ENCODE measurements at places on chromosomes 6 and 20. TPM values are rescaled to one million over a fixed set of nuclear protein-coding genes. Genes with fewer than 3 reads are reported as not detected.

Gene LAMA2
- polyA plus RNA-seq, result 99.5 TPM

GRCh38 chr6:111918825-111919224, 45.6 kb upstream of the FYN start:
- peak; percentile 53 for DNase-seq

- no peak for DNase-seq
These were observed 5.7 kb downstream of the LMBRD1 start for GRCh38 chr6:69791065-69791471.

Gene REM1
- 3.0 TPM for polyA plus RNA-seq

Gene MROH8
- 5.9 TPM for polyA plus RNA-seq

Gene ERVFRD-1
- 0.49 TPM for polyA plus RNA-seq

- no peak for DNase-seq
These were observed 42.8 kb downstream of the LAMA2 start for GRCh38 chr6:128925765-128926164.

Gene CCND3
- polyA plus RNA-seq, result 64.0 TPM

GRCh38 chr20:35467339-35468224, 12.2 kb downstream of the CEP250 start:
- DNase-seq, result peak; percentile 35

GRCh38 chr20:1927217-1927616, 32.0 kb downstream of the SIRPA start:
- DNase-seq, result no peak

Gene COL21A1
- 119 TPM for polyA plus RNA-seq

GRCh38 chr6:168319279-168320111, at the start of gene DACT2:
TSS of gene DACT2 (minus strand) at chr6:168319777. CDS start at chr6:168319633, 144 bp downstream.
- DNase-seq, result no peak

- DNase-seq, result no peak
These were observed 17.8 kb upstream of the RSPO3 start for GRCh38 chr6:127100510-127101140.

GRCh38 chr6:142412658-142413057, 110.9 kb downstream of the ADGRG6 start:
- no peak for DNase-seq

DNA sequence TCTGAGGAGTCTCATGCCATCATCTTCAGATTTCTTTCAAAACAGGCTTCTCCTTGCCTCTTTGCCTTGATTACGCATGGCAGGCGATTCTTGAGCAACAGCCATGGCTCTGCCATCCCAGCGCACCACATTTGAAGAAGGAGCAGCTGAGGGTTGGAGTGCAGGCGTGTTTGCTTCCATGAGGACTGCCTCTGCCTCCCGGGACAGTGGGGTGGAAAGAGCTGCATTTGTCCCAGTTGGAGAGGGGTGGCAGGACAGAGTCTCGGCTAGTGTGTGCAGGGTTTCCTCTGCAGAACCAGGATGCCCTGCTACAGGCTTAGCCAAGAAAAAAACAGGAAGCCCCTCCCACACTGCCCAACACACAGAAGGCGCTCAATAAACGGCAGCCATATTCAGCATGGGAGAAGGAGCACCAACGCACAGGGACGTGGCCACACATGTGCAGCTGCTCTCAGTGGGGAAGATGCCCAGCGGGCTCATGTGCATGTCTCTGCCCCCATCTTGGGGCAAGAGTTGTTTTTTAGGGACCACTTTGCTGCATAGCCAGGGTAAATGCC, 36.6 kb downstream of the IRF4 start:
- DNase-seq, result no peak

Gene SNPH
- 9.9 TPM for polyA plus RNA-seq

DNA sequence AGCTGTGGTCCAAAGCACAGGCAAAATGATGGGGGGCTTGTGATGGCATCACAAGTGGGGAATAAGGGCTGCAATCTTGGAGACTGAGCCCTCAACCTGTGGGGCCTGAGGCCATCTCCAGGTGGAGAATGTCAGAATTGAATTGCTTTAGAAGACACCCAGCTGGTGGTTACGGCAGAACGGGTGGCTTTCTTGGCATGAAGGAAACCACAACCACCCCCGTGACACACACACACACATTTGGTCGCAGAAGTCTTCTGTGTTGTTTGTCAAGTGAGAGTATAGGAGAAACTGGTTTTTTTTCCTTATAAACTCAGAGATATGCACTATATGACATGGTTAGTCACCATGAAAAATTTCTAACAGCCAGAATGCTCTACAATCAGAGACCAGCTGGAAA, 139.5 kb upstream of the CDH4 start:
- no peak for DNase-seq

- DNase-seq, result no peak
These were observed 127.4 kb downstream of the C6orf118 start for GRCh38 chr6:165181951-165182414.

Gene TNNC2
- 5,896 TPM for polyA plus RNA-seq

Gene RIPOR3
- 10.5 TPM for polyA plus RNA-seq

DNA sequence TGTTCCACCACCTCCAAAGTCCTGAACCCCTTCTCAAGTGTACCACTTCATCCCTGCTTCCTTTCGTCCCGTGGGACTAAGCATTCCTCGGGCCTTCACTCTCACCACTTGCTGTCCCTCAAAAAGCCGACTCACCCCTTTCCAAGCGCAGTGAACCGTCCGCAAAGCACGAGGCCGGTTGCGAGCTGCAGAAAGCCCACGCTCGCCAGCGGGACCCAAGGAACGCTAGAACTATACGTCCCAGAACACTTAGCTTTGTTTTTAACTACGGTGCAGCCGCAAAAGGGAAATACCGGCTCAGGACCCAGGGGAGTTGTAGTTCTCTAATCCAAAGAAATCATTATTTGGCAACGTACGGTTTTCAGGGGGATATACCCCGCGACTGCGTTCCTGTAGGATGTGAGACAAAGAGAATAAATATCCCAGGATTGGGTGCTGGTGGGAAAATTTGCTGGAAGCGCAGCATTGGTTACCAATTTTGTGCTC, 416 bp upstream of the POLR1H start:
- DNase-seq, result no peak

DNA sequence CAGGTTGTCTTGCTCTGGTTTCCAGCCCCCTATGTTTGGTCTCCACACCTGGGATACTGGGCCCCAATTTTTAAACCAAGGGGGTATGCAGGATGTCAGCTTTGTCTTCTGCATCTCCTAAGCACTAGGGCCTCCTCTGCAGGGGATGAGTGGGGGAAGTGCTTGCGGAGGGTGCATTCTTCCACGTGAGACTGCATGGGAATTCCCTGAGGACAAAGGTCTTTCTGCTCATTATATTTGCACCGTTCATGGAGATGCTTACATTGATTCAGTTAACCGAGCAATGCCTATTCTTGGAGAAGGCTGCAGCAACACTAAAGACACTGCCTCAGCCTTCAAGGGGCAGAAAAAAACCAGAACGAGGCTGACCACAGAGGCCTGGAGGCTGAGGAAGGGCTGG, 45.4 kb downstream of the RAB44 start:
- DNase-seq, result no peak

- no peak for DNase-seq
These were observed 225.5 kb upstream of the MARCKS start for GRCh38 chr6:113631666-113632065.

Gene RUNX2
- 1.4 TPM for polyA plus RNA-seq

Gene RAET1L
- not detected for polyA plus RNA-seq

- peak; percentile 28 for DNase-seq
These were observed 78.8 kb upstream of the ZNFX1 start for GRCh38 chr20:49356676-49357075.

Gene SPATS1
- not detected for polyA plus RNA-seq

Gene OPRM1
- not detected for polyA plus RNA-seq

Gene GRM1
- 0.05 TPM for polyA plus RNA-seq

- DNase-seq, result no peak
These were observed 39.9 kb downstream of the SLC22A3 start for GRCh38 chr6:160387916-160388643.

Gene CALHM5
- polyA plus RNA-seq, result 3.3 TPM

GRCh38 chr6:79756496-79756895, 125.4 kb downstream of the SH3BGRL2 start:
- DNase-seq, result no peak

DNA sequence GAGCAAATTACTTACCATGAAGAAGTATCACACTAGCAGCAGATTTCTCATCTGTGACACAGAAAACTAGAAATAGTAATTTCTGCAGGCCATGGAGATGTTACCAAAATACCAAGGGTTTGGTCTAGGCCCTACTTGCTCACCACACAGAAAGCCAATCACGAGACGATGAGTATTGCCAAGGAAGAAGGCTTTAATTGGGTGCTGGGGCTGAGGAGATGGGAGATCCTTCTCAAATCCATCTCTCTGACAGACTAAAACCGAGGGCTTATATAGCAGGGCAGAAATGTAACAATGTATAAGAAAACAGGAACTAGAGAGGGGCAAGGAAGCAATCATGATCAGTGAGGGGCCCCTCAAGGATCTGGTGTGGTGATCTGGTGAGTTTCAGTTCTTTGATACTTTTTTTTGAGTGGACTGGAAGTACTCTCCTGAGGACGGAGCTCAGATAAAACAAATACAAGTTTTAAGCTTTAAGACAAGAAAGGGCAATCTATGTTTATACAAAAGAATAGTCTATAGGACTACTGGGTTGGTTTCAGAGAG, 40.9 kb downstream of the RNF182 start:
- no peak for DNase-seq

DNA sequence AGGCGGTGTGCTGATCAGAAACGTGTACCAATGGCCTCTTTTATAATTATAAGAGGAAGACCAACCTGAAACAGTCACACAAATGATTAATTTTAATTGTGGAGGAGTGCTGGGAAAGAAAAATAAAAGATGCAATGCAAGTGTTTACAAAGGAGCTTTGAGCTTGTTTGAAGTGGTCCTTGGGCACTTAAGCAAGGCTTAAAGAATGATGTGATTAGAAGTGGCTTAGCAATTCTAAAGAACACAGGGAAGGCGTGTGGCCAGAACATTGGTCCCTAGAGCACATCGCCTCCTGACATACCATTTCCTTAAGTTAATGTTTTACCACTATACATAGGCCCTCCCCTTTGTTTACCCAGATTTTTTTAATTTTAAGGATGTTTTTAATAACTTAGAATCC, 26.1 kb downstream of the PTPN1 start:
- DNase-seq, result no peak

- no peak for DNase-seq
These were observed 20.0 kb upstream of the SPO11 start for GRCh38 chr20:57309544-57310115.

DNA sequence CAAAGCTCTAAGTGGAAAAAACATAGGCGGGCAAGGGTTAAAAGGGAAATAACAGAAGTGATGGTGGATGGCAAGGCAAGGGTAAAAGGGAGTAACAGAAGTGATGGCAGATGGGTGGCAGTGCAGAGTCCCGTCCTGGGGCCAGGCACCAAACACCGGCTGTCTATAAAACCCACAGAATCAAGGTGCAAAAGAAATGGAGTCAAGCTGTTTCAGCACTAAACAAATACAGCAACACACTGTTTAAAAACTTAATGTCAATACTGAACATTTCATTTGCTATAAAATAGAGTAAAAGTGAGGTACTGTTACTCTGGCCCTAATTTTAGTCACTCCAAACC, 87.6 kb downstream of the MAN1A1 start:
- DNase-seq, result no peak

DNA sequence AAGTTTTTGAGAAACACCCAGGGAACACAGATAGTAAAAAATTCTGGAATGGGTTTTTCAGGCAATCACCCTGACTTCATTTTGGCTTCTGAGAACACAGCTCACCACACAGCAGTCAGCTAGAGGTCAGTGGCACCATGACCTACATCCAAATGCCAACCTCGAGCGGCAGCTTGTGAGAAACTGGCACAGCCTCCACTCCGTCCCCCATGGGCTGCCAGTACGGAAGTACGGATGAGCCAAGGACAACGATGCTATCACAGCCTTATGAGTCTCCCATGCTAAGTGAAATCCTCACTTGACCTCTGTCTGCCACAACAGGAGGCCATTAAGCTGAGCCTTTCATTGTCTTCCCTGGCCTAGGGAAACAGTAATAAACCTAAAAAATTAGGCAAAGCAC, 32.0 kb downstream of the KIF16B start:
- no peak for DNase-seq

DNA sequence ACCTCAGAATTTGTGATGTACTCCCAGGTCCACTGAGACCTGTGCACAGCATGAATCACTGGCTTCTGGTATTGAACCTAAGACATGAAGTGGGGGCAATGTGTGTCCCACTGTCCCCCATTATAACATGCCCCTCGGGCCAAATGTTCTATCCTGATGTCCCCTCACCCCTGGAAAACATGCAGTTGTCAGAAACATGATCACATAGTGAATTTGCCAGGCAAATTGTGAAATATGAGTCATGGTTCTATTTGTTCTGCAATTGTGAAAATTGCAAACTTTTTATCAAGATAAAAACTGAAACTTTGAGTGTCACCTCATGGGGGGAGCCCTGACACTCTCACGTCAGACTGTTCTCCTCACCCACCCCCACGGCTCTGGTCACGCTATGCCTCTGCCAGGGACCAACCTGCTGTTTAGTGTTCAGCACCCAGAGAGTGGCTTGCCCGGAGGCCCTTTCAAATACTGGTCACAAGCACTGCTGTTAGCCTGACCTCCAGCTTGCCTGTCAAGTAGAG, 305.3 kb downstream of the CLIC5 start:
- no peak for DNase-seq

DNA sequence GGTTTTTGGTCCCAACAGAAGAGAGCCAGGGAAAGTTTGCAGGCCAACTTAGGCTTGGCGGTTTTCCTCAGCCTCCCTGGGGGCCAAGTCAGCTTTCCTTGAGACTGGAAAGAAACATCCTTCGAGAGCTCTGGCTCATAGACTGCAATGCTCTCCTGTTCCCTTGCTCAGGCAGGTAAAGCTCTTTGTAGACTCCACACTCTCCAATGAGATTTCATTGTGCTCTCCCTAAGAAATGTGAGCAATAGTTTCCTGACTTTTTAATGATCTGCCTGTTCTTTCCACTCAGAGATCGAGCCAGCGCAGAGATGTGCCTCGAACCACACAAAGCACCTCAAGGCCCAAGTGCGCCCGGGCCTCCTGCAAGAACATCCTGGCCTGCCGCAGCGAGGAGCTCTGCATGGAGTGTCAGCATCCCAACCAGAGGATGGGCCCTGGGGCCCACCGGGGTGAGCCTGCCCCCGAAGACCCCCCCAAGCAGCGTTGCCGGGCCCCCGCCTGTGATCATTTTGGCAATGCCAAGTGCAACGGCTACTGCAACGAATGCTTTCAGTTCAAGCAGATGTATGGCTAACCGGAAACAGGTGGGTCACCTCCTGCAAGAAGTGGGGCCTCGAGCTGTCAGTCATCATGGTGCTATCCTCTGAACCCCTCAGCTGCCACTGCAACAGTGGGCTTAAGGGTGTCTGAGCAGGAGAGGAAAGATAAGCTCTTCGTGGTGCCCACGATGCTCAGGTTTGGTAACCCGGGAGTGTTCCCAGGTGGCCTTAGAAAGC, 13.9 kb downstream of the TNFAIP3 start:
- DNase-seq, result no peak

DNA sequence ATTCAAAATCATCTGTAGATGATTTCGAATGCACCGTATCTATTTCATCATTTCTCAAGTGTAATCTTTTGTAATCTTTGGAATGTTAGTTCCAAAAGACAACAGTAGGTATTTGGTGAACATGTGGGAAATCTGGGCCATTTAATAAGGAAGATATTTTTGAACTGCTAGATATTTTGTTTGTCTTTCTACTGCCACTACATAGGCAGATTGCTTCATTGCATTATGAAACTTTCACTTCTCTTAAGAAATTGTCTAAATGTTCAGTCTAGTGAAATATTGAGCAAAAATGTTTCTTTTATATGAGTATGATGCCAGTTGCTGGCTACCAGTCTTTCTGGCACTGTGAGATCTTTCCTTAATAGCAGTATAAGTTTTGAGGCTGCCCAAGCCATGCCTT, 527.8 kb upstream of the RNF217 start:
- no peak for DNase-seq

Measured in muscle of arm (tissue), 14 donors.